Stimulated activated CD4-positive, alpha-beta T cell treated with anti-CD3 and anti-CD28 coated beads, Interleukin-4, amount 100 ng/mL, for 24 hours (primary cell): ENCODE measurements at places on chromosomes 7 and 10.

DNA sequence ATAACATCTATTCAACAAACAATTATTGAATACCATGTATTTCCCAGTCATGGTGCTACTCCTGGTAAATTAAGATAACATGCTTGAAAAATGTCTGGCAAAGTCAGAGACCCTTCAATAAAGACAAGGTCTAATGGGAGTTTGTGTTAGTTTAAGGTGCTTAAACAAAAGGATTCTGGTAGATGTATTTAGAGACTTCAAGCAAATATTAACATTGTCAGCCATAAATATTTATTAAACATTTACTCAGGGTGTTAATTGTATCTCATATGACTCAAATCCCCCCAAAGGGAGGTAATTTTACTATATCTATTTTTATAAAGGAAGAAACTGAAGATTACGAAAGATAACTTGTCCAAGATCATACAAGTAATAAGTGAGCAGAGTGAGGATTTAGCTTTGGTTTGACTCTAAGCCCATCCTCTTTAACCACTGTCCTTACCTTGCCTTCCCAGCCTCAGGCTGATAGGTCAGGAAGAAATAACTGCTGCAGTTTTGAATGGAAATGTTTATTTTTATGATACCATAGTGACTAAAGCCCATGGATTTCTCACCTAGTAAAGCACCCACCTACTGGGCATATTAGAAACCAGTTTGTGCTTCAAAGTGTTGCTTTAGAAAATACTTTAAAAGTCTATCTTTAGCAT lies 215.4 kb downstream of the COBL start:
- DNase-seq, result no peak

DNA sequence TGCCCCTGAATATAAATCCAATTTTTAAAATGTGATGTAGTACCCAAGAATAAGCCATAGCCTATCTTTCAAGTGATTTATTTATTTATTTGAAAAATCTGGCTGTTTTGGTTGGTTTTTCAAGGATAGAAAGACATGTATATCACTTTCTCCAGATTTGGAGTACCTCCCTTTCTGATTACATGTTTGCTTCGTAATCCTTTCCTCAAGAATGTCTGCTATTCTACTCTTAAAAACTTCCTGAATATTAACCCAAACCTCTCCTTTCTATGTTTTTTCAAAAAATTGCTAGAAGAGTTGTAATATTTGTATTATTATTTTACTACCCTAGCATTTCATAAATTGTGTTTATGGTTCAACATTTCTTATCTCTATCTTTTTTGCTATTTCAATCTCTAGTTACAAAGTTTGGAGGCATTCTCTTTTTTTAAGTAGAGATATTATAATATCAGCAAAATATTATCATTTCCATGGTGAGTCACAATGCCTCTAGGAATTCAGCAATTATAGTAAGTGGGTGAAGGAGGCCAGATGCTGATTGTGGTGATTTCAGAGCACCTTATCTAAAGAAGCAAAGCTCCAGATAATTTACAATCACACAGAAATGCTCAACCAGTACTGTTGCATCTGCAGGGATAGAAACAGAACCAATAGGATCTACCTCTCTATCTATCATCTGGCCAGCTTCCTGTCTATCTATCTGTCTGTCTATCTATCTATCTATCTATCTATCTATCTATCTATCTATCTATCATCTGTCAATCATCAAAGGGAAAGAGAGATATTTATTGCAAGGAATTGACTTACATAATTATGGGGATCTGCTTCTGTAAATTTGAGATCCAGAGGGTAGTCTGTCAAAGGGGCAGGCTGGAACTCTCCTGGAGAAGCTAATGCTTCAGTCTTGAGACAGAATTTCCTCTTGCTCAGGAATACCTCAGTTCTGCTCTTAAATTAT lies 412.5 kb upstream of the SEMA3C start:
- no peak for DNase-seq

DNA sequence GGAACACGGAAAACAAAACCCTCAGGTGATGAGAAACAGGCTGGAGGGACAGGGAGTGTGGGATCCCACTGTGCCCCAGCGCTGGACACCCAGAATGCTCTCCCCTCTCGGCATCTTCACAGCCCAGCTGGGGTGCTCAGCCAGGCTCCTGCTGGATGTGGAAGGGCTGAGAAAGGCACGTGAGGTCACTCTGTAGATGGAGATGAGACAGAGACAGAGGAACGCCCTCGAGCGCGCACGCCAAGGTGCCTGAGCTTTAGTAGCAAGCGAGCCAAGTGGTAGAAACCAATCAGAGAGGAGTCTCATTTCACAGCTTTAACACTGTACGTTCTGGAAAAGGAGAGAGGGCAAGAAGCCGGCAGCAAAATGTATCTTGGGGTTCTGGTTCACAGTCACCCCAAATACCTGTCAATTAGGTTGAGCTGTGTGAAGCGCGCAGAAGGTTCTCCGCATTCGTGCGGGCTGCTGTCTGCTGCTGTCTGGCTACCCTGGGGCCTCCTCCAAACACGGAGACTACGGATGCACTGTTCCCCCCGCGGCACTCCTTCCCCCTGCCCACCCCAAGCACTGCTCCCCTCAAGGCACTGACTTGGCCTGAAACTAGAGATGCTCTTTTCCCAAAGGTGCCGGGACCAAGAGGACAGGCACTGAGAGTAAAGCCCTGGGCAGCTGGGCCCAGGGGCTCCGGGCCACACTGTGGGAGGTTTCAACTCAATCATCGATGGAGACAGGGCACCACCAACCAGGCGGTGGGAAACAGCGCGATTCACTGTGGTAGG lies 91.4 kb downstream of the ZRANB1 start:
- DNase-seq, result no peak

DNA sequence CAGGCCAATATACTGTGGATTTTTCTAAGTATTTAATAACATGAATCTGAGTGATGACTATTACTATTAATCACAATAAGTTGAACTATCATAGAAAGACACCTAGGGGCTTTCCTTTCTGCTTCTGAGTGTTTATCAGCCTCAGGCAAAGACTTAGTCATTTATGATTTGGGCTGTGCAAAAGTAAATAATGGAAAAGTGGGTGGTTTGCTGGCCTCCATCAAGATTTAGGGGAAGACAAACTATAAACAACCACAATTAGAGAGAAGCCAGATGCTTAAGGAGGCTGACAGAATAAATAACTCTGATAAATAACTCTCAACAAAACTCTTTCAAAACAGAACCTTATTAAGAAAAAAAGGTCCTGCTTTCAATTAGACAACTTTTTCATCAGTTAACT lies 64.7 kb downstream of the MACC1 start:
- DNase-seq, result no peak

- no peak for DNase-seq
Measured at GRCh38 chr10:47092831-47093230, 181.6 kb downstream of the PTPN20 start.

GRCh38 chr7:2016021-2016631 lies 216.6 kb downstream of the MAD1L1 start:
- no peak for DNase-seq

DNA sequence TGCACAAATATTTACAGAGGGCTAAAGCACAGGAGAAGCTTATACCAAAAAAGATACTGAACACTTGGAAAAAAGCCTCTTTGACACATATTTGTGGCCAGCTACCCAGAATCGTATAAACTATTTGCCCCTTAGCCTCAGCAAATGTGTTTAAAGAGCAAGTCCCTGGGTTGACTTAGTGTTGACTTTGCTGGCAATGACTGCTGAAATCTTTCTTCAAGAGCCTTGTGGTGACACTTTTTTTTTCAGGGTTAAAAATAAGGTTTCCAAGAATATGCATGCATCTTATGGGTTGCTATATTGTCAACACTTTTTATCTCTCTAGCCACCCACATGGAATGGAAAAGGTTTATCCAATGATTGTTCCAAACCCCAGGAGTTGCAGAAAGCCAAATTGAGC lies 14.9 kb upstream of the PLEKHS1 start:
- no peak for DNase-seq

GRCh38 chr7:120703585-120704240 lies 154.2 kb downstream of the TSPAN12 start:
- DNase-seq, result no peak

GRCh38 chr10:14606633-14607032 lies 168.1 kb downstream of the FAM107B start:
- DNase-seq, result no peak
